Activated CD4-positive, CD25-positive, alpha-beta regulatory T cell (primary cell): ENCODE measurements at places on chromosomes 7 and 10.

DNA sequence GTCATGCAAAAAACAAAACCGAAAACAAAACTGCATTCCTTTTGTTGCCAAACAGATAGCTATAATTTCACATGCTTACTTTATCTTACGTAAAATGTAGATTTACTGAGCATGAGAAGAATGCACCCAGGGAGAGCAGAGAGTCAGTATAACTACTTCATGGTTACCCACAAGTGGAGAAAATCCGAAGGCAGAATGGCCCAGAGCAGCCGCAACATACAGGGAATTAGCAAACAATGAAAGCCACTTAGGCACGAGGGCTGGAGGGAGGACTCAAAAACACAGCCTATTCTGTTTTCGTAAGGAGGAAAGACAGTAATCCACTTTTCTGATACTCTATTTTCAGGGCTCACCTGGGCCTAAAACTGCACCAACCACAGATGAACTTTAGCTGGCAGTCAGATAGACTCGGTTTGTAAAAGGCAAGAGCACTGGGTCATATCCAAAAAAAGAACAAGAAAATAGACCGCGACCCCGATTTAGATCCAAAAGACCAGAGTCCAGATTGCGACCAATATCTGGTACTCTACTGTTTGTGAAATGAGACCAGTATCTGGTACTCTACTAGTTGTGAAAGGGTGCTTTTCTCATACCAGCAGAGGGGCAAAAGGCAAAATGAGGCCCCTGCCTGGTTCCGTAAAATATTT, 1.3 kb downstream of the ITPRIP start:
- DNase-seq: no peak

DNA sequence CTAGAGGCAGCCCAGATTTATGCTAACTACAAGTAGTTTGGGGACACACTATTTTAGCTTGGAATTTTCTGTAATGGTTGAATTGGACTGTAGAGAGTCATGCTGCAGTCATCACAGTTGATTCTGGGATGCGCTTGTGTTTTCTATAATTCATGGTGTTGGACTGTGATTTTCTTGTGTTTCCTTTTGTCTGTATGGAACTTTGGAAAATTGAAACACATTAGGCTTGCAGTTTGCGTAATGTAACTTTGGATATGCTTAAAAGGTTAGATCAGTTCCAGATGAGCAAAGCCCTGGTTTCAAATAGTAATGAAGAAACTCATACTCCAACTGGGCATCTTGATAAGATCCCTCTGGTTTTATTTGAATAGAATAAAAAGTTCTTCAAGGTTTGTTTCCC, 502.2 kb downstream of the ARL4A start:
- DNase-seq: no peak

GRCh38 chr10:34374356-34375045, 440.6 kb downstream of the PARD3 start:
- no peak for DNase-seq

- DNase-seq: no peak
These were observed 26.1 kb downstream of the IFIT5 start for GRCh38 chr10:89440226-89441009.

DNA sequence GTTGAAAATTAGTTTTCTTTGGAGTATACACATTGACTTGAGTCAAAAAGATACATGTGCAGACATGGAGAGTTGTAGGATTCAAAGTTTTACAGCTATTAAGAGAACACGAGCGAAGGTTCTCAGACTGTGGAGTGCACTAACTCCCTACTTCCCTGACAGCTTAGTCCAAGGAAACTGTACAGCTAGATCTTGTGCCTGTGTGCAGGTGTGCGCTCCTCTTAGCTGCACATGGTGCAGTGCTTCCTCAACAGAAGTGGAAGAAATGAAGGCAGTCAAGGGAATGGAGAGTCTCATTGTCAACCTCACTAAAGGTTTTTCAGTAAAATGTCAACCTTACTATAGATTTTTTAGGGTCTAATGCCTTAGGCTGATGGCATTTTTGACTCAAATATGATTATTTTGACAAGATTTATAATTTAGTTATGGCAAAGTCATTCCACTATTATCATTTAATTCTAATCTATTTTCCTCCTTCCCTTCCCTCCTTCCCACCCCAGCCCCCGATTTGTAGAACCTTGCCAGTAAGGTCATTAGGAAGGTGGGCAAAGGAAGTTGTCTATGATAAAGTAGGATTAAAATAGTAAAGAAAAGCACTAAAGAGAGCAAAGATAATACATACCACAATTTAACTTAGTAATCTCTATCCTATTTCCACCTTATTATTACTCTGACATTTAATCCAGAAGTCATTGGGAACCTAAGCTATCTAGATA, 13.6 kb downstream of the PDK4 start:
- DNase-seq: no peak

DNA sequence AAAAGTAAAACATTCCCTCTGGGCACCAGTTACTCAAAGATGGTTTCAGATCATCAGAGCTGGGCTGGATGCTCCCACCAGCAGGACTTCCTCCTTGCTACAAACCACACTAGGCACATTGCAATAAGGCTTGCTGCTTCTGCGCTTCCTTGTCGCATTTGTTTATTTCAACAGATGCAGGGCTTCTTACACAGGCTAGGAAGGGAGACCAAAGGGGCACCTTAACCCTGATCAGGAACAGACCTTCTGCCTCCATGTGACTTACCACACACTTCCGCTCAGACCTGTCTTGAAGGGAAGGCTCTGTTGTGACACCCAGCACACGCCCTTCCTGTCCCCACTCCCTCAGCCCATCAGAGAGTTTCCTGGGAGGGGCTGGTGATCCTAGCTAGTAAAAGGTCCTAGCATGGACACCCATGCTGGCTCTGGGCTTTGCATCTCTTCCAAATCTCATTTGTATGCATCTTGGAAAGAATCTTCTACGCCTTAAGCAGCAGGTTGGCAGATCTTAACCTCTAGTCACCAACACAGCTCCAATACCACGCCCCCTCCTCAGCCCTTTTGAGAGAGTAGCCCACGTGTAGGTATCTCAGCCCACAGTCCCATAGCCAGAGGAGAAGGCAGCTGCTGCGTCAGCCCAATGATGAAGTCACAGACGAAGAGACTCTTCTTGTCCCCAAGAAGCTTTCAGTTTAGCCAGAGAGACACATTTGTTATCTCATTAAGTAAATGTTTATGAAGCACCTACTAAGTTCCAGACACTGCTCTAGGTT, 47.1 kb upstream of the SVIL start:
- peak; percentile 3 for DNase-seq

GRCh38 chr10:107579970-107580369, 415.5 kb upstream of the SORCS1 start:
- DNase-seq: no peak

DNA sequence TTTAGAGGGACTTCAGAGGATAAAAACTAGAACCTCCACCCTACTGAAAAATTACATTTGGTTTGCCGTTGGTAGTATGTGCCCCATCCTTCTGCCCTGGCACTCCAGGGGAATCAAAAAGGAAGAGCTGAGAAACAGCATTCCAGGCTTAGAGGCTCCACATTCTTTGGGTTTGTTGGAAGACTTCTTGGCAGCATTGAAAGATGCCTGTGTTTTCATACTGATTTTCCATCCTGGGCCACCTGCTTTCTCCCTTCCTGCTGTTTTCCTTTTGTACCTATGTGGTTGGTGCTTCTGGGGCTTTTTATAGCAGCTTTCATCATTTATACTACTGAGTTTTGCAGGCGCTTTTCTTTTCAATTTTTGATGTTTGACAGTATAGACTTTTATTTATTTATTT, 61.7 kb downstream of the AUTS2 start:
- no peak for DNase-seq

DNA sequence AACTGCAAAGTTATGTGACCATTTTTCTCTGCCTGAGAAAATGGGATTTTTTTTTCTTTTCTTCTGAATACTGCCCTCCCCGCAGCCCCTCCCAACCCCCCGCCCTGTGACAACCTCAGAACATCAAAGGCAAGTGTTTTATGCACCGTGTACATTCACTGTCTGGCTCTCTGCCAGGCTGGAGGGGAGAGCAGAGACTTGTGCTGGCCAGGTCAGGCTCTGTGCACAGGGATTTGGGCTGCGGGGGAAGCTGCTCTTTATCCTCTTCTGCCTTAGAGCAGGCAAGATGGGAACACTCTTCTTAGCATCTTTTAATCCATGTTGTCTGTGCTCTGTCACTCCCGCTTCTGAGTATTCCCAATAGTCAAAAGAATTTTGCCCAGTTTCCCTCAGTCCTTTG, 195.1 kb downstream of the CCSER2 start:
- no peak for DNase-seq
